Stimulated activated CD8-positive, alpha-beta memory T cell treated with anti-CD3 and anti-CD28 coated beads, Interleukin-7, amount 100 ng/mL, for 1 hour (primary cell): ENCODE measurements at places on chromosomes 5 and 9.

- DNase-seq = no peak
Measured at GRCh38 chr9:116520218-116520617, 166.9 kb upstream of the TRIM32 start.

- no peak for DNase-seq
Measured at GRCh38 chr9:99505936-99506335, 283.9 kb downstream of the SEC61B start.

DNA sequence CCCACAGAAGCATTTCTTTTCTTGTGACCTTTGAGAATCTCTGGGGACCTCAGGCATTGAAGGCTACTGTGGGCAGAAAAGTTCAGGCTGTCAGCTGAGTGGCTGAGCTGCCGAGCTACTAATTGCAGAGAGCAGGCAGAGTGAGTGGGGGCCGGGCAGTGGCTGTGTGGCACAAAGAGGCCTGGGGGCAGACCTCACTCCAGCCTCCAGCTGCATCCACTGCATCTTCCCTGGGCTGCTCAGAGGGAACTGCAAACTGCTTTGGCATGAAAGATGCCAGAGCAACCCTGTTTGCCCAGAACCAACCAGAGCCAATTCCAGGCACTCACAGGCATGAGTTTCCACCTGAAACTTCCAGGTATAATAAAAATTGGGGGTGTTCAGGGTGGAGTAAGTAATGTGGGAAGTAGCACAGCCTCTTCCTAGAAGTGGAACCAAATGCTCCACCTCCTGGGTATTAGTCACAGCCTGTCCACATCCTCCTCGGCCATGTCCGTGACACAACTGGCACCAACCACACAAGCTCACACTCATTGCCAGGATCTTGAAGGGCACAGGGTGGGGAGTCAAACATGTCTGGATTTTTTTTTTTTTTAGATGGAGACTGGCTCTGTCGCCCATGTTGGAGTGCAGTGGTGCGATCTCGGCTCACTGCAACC lies 548.9 kb downstream of the BNC2 start:
- no peak for DNase-seq

DNA sequence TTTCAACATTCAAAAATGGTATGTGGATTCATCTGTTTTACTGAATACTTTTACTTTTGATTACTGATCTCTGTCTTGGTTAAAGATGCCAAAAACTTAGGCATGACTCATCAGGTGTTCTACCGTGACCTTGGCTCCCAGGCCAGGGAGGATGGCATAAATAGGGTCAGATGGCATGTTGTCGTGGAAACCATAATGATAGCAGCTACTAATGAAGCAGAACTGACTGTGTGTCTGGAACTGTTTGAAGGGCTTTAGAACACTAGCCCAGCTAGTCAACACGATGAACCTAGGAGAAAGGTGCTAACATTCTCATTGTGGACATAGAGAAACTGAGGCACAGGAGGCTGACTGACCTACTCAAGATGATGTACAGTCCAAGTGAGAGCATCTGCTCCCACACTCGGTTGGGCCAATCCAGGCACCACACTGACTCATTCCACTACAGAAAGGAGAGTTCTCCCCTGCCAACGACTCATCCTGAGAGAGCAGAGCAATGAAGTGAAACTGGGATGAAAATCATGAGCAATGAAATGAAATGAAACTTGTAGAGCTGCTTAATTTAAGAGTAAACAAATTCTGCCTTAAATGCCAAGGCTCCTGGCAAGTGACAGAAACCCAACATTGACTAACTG lies 116.0 kb downstream of the TENT4A start:
- no peak for DNase-seq

DNA sequence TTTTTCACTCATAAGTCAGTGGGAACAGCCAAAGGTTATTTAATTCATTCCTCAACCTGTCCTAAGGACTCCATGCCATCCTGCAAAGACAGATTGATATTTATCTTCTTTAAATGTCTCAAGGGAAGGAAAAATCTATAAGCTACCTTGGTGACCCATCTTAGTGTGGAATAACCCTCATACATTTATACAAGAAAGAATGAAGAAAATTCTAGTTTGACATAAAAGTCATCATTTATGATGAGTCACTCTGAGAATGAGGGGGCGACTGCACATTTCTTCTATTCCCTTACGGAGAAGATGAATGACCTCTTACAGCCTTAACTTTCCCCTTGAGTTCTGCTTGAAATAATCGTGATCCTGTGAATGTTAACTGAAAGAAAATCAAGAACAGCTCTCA lies 26.8 kb upstream of the NUDT12 start:
- no peak for DNase-seq

- no peak for DNase-seq
Measured at GRCh38 chr5:159805021-159805420, 111.3 kb upstream of the ADRA1B start.

DNA sequence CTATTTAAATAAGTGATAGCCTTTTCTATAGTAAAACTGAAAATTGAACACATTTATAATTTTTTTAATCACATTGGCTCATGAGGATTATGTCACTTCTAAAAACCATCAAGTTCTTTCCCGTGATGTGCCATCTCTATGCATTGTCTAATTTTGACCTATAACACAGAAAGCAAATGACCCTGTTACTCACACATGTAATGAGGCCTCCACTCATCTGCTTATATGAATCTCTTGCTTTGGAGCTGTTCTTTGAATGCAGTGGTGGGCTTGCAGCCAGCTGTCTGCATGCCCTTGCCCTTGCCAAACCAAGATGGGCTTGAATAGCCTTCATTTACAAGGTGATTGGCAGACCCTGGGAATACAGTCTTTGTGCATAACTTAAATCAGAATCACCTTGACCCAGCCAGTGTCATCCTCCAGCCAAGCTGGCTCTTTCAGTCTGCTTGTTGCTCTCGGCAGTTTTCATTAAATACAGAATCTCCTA lies 163.2 kb downstream of the TRIO start:
- no peak for DNase-seq

DNA sequence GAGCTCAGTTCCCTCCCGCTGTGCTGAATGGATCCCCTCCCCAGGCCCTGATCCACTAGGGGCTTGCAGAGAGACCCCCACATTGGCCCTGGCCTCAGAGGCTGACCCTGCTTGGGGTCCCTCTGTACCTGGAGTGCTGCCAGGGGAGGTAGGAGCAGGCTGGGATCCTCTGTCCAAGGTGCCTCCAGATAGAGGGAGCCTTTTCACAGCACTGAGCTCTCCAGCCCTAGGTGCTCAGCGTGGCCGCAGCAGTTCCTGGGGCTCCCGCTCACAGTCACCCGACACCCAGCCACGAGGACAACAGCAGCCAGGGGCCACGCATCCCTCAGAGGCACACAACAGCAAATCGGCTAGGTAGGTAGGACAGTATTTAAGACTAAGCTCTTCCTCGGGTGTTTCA lies 62.2 kb upstream of the IRX2 start:
- DNase-seq = no peak

DNA sequence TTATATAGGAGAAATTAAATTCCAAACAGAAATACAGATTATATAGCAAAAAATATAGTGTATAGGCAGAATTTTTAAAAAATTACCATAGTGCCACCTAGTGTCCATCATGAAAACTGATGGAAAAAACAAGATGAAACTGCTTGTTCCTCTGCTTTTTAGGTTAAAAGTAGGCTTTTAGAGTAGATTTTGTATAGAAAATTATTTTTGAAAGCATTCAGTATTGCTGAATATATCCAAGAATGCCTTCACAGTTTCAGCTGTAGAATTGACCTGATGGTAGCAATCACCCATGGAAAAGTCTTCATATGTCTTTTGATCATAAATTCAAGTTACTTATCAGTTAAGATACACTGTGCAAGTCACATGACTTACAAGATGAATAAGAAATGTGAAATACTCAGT lies 19.7 kb downstream of the RIOK2 start:
- no peak for DNase-seq

DNA sequence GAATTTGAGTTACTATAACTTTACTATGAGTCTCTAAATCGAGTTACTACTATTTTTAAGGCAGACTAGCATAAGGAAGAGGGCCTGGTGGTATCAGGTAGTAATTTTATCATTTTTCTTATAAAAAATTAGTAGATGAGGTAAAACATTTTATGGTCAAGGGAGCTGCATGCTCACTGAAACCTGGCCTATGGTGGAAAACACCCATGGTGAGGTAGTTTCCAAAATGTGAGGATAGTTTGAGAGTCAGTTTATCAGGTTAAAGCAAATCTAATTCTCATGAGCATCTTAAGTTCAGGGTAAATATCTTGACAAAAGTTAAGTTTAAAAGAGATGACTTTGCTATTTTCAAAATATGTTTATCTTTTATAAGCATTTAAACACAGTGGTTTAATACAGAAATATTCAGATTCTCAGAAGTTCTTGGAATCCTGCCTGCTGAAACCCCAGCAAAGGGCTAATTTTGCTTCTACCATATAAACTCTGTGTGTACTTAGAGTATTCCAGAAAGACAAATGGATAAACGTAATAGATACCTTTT lies 10.0 kb downstream of the DDX4 start:
- no peak for DNase-seq

- DNase-seq = no peak
Measured at GRCh38 chr5:112586596-112587062, 151.1 kb upstream of the APC start.

- no peak for DNase-seq
Measured at GRCh38 chr9:130672933-130673615, 8.7 kb downstream of the PRDM12 start.
